ENCODE measurements at places on chromosomes 6 and 20.

DNA sequence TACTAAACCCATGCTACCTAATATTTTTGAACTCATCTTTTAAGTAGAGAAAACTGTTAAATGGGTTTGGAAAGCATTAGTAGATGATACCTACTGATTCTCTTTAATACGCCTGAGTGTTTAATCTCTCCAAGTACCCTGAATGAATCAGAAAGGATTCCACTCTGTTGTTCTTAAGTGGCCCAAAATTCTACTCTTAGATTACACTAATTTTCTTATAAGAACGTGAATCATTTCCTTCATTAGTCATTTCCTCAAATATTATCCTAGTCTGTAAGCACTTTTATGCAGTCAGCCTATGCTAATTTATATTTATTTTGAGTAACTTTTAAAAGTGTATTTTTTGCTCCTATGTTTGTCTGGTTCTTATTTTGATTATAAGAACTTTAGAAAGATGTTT is 380.0 kb downstream of the BTBD9 start:
- DNase-seq = no peak
- no peak overlapping the region for H3K27ac ChIP-seq
- H3K4me3 ChIP-seq = no peak overlapping the region
- H3K4me1 ChIP-seq = no peaks in the 10 kb centered on the region
- no peaks in the 10 kb centered on the region for H3K27me3 ChIP-seq

DNA sequence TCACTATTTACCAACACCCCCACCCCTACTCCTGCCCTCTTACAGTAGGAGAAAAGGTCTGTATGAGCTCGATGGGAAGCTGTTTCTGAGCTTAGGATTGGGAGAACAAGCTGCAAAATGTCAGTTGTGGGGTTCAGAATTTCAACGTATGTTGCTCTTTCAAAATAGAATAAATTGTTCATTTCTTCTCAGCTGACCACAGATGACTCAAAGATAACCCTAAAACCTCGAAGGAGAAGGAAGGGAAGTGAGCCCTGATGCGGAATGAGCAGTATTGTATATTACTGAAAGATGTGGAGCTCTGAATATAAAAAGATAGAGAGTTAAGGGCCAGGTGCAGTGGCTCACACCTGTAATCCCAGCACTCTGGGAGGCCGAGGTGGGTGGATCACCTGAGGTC is 35.9 kb upstream of the MYLIP start:
- H3K4me3 ChIP-seq = no peak overlapping the region
- no peak overlapping the region for H3K27ac ChIP-seq
- no peaks in the 10 kb centered on the region for H3K27me3 ChIP-seq
- H3K4me1 ChIP-seq = no peaks in the 10 kb centered on the region
- DNase-seq = no peak
- no peaks in the 10 kb centered on the region for H3K36me3 ChIP-seq

DNA sequence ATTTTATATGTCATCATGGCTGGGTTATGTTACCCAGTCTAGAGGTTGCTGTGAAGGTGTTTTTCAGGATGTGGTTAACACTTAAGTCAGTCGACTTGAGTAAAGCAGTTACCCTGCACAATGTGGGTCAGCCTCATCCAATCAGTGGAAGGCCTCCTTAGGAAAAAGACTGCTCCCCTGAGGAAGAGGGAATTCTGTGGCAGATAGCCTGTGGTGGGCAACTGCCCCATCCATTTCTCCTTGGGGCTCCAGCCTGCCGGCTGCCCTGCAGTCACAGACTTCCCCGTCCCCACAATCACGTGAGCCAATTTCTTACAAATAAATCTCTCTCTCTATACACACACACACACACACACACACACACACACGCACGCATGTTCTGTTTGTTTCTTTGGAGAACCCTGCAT is 34.5 kb upstream of the MPC1 start:
- H3K36me3 ChIP-seq = no peaks in the 10 kb centered on the region
- H3K4me1 ChIP-seq = no peaks in the 10 kb centered on the region
- H3K27ac ChIP-seq = no peak overlapping the region
- DNase-seq = no peak

GRCh38 chr20:21134883-21135493 is 9.1 kb downstream of the KIZ start:
- no peaks in the 10 kb centered on the region for H3K4me1 ChIP-seq
- no peak overlapping the region for H3K27ac ChIP-seq
- no peak for DNase-seq
- no peaks in the 10 kb centered on the region for H3K36me3 ChIP-seq

- H3K4me1 ChIP-seq = no peaks in the 10 kb centered on the region
- H3K36me3 ChIP-seq = no peaks in the 10 kb centered on the region
- DNase-seq = no peak
- no peaks in the 10 kb centered on the region for H3K27me3 ChIP-seq
- no peak overlapping the region for H3K27ac ChIP-seq
Observed at GRCh38 chr6:137717074-137718073, 149.7 kb upstream of the TNFAIP3 start.

DNA sequence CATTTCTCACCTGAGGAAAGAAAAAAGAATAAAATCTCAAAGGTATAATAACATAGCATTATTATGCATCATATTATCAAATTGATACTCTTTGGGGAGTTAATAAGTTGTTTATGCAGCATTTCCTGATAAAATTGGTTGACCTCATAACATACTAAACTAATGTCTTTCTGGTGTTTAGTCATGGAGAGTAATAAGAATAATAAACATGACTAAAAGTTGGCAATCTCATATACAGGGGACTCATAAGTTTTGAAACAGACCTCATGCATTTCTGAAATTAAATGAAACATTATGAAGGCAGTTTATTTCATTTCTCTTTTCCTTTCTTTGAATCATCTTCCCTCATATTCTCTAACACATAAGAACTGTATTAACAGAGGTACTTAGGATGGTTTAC is 60.5 kb upstream of the PRDM1 start:
- H3K27me3 ChIP-seq = no peaks in the 10 kb centered on the region
- no peaks in the 10 kb centered on the region for H3K4me1 ChIP-seq
- H3K4me3 ChIP-seq = no peak overlapping the region
- no peak for DNase-seq
- no peaks in the 10 kb centered on the region for H3K36me3 ChIP-seq

Measured in pancreas (tissue), 10 donors.